Stimulated activated CD8-positive, alpha-beta memory T cell treated with anti-CD3 and anti-CD28 coated beads, Interleukin-2, amount 100 ng/mL, for 1 hour (primary cell): ENCODE measurements at places on chromosomes 1 and 21.

DNA sequence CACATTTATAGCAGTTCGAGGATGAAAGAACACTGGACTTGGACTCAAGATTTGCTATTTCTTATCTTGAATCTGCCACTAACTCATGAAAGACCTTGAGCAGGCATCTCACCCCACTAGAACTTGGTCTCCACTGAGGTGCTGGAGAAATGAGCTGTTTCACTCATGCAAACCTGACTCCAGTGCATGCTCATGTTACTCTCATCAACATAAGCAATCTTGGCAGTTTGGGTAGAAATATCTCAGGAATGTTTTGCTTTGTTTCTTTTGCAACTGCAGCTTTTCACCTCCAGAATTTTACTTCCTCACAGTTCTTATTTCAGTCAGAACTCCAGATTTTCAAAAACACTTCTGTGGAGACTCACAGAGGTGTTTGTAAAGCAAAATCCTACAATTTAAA lies 46.2 kb upstream of the DAB1 start:
- DNase-seq = no peak

DNA sequence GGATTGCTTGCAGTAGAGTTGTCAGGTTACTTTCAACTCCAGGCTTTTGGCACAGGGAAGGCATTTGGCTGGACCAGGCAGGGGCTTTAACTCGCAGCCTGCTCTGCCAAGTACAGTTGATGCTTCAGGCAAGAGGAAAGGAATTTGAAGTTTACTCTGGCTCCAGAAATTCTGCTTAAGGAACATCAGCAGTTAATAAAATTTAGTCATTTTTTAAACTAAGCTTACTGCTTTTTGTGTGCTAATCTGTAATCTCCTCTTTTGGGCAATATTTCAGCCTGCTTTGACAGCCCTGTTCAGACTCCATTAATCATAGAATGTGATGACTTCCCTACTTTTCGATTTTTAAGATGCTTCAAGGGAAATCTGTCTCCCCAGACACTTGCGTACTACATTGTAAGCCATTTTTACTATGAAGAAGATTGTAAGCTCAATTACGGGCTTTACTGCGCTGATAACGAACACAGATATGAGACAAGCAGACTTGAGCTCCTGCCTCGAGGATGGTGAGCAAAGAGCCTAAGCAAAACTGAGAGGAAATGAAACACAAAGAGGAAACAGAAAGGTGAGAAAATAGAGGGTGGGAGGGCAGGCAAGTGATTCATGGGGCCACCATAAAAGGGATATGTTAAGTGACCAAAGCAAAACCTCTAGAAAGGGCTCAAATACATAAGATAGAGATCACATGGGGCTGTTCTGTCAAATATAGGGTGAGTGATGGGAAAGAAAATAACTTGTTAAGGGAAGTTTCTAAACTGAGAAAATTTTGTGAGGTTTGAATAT lies 76.6 kb upstream of the VAV3 start:
- no peak for DNase-seq

GRCh38 chr1:105368446-105368845 lies 1618.7 kb downstream of the AMY1C start:
- DNase-seq = no peak

DNA sequence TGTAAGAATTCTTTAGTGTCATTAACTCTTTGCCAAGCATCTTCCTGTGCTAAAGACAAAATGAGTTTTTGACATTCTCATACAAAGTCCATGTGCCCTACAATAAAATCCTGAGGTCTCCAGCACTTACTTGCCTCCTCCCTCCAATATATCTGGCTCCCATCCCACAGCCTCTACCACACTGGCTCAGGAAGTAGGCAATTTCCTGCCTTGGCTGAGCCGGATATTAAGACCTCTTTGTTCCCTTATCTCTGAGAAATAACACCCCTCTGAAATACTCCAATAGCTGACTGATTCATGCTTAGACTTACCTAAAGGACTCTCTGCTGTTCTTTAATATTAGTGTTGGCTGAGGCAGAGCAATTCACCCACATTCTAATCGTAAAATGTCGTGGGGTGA lies 37.6 kb upstream of the GORAB start:
- no peak for DNase-seq

DNA sequence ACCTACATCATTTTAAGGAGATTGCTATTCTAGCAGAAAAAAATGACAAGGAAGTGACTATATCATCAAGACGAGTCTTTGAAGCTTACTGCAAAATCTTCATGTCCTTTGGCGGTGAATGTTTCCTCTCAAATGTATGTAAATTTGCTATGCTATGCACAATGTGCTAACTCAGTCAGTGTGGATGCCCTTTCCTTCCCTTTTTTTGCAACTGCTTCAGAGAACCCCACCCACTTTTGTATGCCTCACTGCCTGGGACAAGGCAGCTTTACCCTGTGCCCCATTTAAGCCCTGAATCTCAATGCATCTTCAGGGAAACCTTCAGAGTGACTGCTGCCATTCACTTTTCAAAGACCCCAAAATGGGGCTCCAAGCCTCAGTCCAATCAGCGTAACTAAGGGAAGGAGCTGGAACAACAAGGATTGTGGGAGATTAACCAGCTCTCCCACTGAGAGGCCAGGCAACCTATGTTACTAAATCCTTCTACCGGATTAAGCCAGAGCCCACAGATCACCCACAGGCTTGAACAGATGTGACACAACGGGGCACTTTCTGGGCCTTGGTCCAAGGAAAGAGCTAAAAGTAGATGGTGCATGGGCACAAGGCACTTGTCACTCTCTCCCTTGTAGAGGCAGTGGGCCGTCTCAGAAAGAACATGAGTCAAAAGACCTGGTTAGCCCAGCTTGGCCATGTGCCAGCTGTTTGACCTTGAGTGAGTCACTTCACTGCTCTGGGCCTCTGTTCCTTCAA lies 154.4 kb downstream of the PLPP3 start:
- no peak for DNase-seq

DNA sequence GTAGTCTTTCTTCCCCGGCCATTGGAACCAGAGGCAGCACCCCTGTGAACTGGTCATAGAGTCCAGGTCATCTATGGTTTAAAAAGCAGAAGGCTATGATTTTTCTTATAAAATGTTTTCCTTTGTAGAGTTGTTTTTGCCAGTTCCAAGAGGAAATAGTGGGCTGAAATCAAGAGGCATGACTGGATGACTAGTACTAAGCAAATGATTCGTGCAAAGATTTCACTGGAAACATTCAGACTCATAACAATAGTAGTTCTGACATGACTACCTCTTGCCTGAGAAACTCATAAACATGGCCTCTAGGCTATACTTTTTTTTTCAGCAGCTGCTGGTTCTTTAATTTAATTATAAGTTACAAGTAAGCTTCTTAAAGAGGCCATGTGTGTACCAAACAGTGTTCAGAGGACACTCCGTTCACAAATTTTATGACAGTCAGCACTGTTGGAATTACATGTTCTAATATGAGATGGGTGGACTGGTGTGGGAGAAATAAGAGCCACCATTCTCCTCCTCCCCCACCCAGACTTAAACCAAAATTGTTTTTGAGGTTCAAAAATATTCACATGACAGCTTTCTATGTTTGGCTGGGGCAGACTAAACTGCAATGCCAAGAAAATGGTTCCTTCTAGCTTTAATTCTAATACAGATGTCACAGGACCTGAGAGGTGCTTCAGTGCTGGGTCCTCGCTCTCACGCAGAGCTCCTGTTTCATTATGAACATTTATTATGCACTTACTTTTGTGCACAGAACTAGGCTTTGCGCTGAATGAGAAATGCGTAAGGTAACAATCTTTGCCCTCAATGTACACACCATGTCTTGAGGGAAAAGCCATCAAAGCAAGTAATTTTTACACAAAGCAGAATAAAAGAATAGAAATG lies 147.5 kb downstream of the ZC3H11B start:
- DNase-seq = no peak

GRCh38 chr21:25913479-25913878 lies 178.7 kb downstream of the GABPA start:
- no peak for DNase-seq

GRCh38 chr1:67618285-67619018 lies 66.5 kb upstream of the GADD45A start:
- DNase-seq = no peak

- no peak for DNase-seq
These were observed 1671.9 kb downstream of the NCAM2 start for GRCh38 chr21:22670148-22670547.

GRCh38 chr1:2145946-2146835 lies 48.4 kb downstream of the FAAP20 start:
- DNase-seq = no peak

- DNase-seq = no peak
These were observed 428.1 kb downstream of the MATN1 start for GRCh38 chr1:30295266-30295665.

DNA sequence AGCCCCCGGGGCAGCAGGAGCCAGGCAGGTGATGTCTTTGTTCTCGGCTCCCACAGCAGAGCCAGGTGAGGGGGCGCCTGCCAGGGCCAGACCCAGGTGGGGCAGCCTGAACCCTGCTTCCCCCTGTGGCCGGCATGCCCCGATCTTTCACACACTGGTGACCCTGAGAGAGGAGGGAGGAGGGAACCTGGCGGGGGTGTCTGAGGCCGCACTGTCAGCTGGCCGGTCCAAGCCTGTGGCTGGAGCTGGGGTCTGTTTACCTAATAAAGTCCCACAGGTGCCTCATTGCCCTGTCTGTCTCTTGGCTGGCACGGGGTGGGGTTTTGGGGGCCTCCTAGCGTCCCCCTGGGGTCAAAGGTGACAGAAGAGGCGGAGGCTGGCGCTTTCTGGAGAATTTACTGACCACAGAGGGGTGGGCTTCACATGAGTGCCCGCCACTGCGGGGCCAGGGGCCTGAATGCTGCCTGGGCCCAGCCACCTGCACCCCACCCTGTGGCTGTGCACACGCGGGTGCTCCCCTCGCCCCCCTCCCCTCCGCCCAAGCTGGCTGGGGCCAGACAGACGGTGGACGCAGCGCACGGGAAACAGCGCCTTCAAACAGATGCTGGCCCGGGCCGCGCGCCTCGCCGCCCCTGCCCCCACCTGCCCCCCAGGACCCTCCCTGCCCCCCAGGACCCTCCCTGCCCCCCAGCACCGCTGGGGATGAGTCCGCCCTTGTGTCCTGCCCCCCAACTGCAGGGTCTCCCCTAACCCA lies 5.8 kb downstream of the TMEM240 start:
- no peak for DNase-seq

GRCh38 chr1:9262096-9262986 lies 27.8 kb downstream of the H6PD start:
- DNase-seq = no peak

GRCh38 chr1:177586429-177586828 lies 383.4 kb downstream of the SEC16B start:
- no peak for DNase-seq

DNA sequence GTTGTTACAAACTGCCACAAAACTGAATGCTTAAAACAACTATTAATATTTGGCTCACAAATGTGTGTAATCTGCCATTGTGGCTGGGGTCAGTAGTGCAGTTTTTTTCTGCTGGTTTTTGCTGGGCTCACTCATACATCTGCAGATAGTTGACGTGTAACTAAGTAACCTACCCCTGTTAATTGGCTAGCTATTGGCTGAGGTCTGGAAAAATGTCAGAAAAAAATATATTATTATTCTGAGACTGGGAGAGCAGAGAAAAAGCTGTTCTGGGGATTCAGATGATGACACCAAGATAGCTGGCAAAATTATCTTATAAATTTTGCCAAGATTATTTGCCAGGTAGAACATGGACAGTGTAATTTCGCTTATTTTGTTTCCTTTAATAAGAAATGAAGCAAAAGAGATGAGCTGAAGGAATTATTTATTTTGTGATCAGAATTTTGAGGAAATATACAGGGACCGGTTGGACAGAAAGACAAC lies 616.1 kb upstream of the ADAMTS5 start:
- DNase-seq = no peak

GRCh38 chr1:4153571-4153970 lies 253.5 kb upstream of the C1orf174 start:
- no peak for DNase-seq

DNA sequence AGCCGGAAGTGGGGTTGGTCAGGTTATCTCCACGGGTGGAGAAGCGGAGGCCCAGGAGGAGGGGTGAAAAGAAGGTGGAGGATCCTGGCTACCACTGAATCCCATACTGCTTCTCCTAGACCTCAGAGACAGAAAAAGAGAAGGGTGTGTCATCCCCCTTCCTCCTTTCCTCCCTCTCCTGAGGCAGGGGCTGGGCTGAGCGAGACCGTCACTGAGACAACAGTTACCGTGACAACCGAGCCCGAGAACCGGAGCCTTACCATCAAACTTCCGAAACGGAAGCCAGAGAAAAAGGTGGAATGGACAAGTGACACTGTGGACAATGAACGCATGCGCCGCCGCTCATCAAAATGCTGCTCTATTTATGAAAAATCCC lies 42.1 kb upstream of the NBPF3 start:
- no peak for DNase-seq

- DNase-seq = no peak
These were observed 45.0 kb upstream of the DAB1 start for GRCh38 chr1:57468641-57469523.

DNA sequence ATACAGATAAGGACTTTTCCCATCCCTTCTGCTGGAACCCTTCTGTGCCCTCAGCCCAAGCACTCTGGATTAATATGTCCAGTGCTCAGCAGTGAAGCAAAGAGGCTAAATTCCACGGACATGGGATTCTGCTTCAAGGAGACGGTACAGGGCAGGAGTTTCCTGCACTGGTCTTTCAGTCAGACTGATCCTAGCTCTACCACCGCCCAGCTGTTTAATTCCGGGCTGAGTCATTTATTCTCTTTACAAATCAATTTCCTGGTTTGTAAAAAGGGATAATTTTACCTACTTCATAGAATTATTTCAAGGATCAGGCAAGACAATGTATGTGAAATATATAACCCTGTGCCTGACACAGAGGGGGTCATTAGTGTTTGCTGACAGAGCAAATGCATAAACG lies 41.6 kb upstream of the NRDC start:
- DNase-seq = no peak
